ENCODE measurements at places on chromosomes 3 and 15.

DNA sequence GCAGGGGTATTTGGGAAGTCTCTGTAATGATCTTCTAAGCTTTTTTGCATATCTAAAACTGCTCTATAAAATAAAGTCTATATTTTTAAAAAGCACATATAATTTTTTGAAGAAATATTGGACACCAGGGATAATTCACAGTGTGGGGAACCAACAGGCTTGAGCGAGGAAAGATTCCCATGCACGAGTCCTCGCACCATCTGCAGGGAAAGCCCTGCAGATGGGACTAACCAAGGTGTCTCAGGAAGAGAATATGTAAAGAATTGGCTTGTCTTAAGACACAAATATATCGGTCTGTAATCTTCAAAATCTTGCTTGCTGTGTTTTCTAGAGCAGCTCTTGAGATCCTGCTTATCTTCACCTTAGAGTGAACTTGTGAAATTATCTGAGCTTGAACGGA lies 77.2 kb upstream of the SEMA6D start:
- DNase-seq, result no peak

- DNase-seq, result no peak
Observed at GRCh38 chr3:139814646-139815045, 120.3 kb upstream of the CLSTN2 start.

- DNase-seq, result no peak
Observed at GRCh38 chr3:66280304-66280703, 59.5 kb downstream of the SLC25A26 start.

DNA sequence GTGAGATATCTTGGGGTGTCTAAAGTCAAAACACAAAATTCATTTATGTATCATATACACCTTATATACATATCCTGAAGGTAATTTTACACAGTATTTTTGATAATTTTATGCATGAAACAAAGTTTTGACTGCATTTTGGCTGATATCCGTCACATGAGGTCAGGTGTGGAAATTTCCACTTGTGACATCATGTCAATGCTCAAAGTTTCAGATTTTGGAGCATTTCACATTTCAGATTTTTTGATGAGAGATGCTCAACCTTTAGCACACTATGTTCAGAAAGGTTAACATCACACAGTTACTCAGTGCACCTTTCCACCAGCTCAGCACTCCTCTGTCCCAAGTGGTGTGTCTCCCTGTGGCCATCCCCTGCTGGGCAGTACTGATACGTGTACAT lies 37.7 kb upstream of the CPB1 start:
- no peak for DNase-seq

- no peak for DNase-seq
Observed at GRCh38 chr3:151979906-151980305, 106.5 kb downstream of the SUCNR1 start.

DNA sequence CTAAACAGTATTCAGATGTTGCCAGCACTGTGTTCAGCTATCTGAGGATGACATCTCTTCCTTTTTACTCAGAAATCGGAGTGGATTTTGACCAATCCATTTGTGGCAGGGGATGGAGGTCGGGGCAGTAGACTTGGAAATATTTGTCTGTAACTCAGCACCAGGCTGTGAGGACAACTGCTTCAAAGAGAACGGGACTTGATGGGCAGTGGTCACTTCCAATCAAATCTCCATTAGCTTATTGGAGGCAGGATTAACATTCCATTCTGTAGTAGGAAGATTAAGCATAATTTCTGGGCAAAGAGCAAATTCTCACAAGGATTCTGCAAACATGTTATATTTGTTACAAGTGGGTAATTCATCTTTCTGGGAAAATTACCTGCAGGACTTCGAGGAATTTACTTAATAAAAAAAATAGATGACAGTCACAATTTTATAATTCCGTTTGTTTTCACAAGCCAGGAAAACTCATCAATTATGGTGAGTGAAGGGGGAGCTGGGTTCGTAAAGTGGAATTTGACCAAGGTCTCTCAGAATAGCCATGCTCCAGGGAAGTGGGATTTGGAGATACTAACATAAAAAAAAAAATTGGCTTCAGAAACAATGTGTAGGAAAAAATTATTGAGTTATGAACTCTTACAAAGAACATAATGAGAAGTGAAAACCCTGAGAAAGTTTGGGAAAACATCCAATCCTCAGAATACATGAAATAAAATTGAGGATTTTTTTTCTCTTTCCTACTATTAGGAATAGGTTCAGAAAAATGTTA lies 18.1 kb downstream of the CRABP1 start:
- DNase-seq, result no peak

DNA sequence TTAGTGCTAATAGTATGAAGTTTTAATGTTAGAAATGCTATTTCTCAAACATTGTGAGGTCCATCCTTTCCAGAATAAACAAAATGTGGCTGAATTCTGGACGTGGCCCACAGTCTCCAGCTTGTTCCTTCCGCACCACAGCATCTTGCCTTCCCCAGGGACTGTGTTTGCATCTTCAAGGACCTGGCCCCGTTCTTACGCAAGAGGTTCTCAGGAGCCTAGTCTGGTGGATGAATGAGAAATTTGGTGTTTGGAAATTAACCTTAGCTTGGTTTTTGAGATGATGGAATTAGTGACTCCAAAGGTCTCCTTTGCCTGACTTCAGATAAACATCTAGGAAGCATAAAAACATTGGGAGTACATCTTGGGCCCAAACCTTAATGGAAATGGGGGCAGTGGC lies 18.1 kb downstream of the SYNPR start:
- no peak for DNase-seq

GRCh38 chr3:61497463-61497862 lies 63.9 kb upstream of the PTPRG start:
- no peak for DNase-seq

GRCh38 chr15:38192496-38192895 lies 60.1 kb upstream of the SPRED1 start:
- no peak for DNase-seq

- no peak for DNase-seq
Observed at GRCh38 chr3:32959371-32959770, 7.9 kb downstream of the CCR4 start.

- DNase-seq, result no peak
Observed at GRCh38 chr15:94644433-94644832, 413.1 kb downstream of the MCTP2 start.

- DNase-seq, result no peak
Observed at GRCh38 chr15:38701149-38701548, 136.5 kb upstream of the RASGRP1 start.

DNA sequence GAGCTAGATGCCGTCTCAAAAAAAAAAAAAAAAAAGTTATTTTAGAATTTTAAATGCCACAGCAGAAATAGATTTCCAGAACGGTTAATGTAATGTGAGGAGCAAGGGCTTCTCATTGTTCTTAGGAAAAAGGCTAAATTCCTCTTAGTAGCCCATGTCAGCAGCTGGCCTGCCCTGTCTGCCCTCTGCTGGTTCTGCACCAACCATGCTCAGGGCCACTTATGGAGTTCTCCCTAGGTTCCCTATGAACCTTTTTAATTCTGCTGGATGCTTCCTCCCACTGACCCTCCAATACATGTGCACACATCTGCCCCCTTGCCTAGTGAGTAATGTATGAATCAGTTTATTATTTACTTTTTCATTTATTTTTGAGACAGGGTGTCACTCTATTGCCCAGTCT lies 32.2 kb upstream of the DPPA4 start:
- DNase-seq, result no peak

GRCh38 chr3:172273378-172273777 lies 174.9 kb downstream of the GHSR start:
- DNase-seq, result no peak

- no peak for DNase-seq
Observed at GRCh38 chr15:68796576-68796975, 24.1 kb downstream of the ANP32A start.

DNA sequence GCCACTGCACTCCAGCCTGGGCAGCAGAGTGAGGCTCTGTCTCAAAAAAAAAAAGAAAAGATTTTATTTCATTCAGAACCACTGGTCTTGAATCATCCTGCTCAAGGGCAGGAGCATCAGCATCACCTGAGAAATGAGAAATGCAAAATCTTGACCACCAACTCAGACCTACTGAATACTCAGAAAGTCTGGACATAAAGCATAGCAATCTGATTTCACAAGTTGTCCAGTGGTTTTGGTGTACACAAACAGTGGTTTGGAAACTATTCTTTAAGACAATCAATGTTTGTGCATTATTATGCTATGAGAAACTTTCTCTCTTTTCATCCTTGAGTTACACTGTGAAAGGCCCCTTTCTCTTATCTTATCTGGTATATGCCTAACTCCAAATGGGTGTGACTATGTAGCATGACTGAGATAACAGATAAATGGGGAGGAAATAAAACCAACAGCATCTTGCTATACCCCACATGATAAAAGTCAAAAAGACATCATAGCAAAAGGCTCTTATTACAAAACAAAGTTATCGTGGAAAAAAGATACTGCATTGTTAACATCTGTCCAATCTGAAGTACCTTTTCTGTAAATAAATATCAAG lies 174.2 kb upstream of the STT3B start:
- no peak for DNase-seq

DNA sequence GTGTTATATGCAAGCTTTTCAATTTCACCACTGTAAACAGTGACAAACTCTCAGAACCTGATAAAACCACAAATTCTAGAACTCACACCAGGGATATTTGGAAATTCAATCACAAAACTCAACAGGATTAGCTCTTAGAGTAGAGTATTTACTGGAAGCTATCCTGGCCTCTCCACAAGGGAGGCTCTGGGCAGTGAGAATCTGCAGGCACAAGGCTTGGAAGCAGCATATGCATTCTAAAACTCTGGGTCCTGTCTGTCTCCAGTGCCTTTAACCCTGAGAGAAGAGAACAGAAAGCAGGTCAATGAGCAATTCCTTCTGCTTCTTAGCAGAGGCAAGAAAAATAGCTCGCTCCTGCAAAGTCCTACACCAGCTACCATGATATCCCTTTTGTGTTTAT lies 23.4 kb downstream of the PLSCR4 start:
- DNase-seq, result no peak
